ENCODE measurements at places on chromosomes 13 and 19.
A peak's percentile ranks its signal among the peaks of the same experiment; 100 is the strongest.

GRCh38 chr13:56755181-56755935, 385.4 kb upstream of the PRR20A start:
- DNase-seq = no peak

GRCh38 chr13:93758575-93758974, 532.0 kb downstream of the GPC6 start:
- no peak for DNase-seq

- peak; percentile 90 for DNase-seq
Observed at GRCh38 chr19:5627395-5627904, 4.6 kb downstream of the SAFB start.

- DNase-seq = no peak
Observed at GRCh38 chr19:32861596-32861995, 8.0 kb downstream of the SLC7A9 start.

DNA sequence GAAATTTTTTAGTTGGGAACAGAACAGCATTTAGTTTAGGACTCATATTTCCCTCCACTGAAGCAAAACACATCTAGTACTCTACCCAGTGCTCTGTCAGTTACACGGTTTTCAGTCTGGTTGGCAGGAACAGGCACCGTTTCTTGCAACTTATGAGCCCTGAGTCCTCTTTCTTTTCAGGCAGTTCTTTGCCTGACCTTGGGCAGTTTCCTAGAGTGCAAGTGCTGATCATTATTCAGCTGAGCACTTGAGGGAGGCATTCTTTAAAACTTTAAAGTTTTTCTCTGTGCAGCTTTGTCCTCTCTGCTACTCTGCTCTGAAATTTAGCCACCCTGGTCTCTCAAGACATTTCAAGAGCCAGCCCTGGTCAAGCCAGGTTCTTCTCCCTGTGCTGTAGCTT, 96.1 kb downstream of the MYO16 start:
- DNase-seq = no peak

DNA sequence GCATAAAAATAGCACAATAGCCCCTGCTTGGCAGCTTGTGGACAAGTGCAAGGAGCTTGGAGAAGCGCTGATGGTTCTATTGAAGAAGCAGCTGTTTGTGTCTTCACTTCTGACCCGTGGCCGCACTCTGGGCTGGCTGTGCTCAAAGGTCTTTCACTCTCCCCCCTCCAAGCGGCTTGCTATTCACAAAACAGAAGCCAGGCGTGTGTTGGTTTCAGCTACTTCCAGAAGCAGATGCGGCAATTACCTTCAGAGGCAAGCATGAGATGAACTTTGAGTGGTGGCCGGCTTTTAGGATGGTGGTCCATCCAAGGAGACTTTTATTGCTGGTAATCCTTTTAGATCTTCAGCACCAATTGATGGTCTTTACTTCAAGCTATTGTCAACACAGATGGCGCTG, 188.5 kb upstream of the ARGLU1 start:
- no peak for DNase-seq
